Aorta (tissue), 5 donors: ENCODE measurements at places on chromosomes 6 and 20. TPM values are rescaled to one million over a fixed set of nuclear protein-coding genes. Genes with fewer than 3 reads are reported as not detected.

GRCh38 chr20:5416086-5416485 lies 99.3 kb upstream of the PROKR2 start:
- DNase-seq, result no peak

GRCh38 chr6:167807756-167808155 lies 19.0 kb upstream of the AFDN start:
- no peak for DNase-seq

GRCh38 chr6:35874730-35875129 lies 46.2 kb downstream of the SRPK1 start:
- no peak for DNase-seq

- no peak for DNase-seq
Observed at GRCh38 chr6:130514712-130515111, 148.9 kb downstream of the TMEM200A start.

DNA sequence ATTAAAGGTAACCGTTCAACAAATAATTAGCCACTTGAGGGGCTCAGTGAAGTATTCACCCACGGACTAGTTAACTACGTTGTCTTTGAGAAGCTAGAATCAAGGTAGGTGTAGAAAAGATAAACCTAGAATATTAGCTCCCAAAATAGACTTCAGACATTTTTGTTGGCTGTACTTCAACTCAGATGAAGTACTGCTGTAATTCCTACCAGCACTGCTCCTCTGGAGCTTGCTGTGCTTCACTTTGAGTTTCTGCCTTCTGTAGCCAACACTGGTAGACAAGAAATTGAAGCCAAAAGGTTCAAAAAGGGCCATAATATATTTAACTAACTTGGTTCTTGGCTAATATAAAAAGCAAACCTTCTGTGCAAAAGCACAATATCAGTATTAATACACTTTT lies 18.8 kb upstream of the SDHAF4 start:
- DNase-seq, result no peak

DNA sequence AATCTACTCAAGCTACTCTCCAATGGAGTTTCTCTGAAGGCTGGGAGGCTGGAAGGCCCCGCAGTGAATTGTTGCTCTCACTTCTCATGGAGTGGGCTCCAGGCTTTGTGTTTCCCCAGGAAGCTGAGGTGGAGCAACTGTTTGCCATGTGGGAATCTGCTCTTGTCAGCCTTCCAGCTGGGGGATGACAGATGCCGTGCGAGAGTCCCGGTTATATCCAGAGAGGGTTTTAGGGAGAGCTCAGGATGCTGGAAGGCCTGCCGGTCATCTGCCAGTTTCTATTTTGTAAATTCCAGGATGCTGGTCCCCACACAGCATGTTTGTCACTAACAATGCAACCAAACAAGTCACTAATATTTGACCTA lies 98.2 kb upstream of the NAA20 start:
- DNase-seq, result no peak

GRCh38 chr6:145960918-145961589 lies 3.1 kb downstream of the SHPRH start:
- DNase-seq, result no peak

DNA sequence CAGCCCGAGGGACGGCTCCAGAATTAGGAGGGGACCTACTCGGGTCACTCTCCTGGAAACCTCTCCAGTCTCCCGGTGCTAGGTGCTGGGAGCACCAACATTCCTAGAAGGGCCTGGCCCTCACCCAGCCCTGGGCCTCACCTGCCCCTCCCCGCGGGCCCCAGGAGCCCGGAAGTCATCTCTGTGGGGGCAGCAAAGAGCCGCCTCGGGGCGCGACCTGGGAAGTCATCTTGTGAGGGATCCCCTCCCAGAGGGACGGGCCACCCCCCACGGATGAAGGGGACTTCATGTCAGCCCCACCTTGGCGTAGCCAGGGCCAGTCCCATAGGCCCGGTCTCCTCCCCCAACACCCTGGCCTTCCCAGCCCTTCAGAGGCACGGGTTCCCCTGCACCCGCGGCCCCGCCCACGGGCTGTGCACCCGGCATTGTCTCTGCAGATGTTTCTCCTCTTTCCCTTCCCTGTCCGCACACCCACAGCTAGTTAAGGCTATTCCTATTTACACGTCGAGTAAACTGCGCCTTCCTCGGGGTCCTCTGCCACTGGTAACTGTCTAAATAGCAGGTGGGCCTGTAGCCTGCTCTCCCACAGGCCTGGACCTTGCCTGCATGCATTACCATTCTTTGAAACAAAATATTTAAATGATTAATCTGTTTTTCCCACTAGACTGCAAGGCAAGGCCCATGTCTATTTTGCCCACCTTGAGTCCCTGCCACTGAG lies 896 bp upstream of the RNASET2 start:
- peak; percentile 85 for DNase-seq

DNA sequence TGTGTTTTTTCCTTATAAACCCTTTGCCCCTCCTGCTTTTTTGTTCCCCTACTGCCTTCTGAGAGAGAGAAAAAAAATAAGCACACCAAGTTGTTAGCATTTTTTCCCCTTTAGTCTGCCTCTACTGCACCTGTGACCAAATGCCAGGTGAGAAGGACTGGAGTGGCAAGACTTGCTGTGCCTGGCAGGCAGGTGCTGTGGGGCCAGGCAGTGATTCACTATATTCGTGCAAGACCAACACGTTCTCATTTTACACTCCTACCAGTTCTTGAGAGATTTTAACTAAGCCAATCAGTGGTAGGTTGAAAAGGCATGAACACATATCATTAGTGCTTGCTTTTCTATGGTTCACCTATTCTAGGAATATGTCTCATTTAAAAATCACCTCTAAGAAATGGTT lies 109.7 kb downstream of the FIG4 start:
- DNase-seq, result no peak

DNA sequence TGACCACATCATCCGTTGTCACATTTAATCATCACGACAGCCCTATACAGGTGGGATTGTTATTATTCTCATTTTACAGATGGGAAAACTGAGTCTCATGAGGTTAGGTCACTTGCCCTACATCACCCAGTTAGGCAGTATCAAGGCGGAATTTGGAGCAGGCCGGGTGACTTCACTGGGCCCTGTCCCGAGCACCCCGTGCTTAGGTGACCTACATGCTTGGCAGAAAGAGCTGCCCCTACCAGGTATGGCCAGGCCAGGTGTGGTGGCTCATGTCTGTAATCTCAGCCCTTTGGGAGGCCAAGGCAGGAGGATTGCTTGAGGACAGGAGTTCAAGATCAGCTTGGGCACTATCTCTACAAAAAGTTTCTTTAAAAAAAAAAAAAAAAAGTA lies 44.0 kb downstream of the RIN2 start:
- no peak for DNase-seq

DNA sequence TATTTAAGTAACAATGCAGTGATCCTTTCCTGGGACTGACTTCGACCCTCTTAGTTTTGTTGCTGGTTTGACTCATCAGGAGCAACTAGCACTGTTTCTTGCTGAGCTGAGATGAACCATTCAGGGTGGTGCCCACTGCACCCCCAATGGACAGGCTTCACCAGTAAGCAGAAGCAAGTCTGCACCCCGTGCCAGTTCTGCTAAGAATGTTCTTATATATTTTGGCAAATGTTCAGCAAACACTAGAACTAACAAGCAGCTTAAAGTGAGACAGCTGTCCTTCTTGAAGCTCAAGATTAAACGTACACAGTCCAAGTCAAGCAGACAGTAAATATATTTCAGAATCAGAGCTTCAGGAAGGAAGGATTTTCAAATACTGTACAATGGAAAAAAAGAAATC lies 561.3 kb upstream of the CDH4 start:
- DNase-seq, result no peak

GRCh38 chr20:38692436-38693411 lies 31.6 kb upstream of the SLC32A1 start:
- peak; percentile 59 for DNase-seq

DNA sequence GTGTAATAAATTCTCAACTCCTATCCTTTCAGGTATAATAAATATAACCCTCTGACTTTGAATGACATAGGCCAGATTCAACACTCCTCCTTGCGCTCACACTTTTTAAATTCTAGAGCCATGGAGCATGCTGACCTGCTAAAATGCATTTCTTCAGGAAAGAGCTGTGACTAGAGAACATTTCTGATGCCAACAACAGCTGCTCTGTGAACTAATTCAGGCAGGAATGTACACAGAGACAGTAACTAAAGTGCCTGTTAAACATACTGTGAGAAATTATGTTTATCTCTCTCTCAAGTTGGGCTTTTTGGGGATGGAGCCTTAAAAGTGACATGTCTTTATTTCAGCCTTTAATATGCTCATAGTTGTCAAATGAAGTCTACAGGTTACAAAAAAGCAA lies 8.3 kb downstream of the NHSL1 start:
- no peak for DNase-seq

DNA sequence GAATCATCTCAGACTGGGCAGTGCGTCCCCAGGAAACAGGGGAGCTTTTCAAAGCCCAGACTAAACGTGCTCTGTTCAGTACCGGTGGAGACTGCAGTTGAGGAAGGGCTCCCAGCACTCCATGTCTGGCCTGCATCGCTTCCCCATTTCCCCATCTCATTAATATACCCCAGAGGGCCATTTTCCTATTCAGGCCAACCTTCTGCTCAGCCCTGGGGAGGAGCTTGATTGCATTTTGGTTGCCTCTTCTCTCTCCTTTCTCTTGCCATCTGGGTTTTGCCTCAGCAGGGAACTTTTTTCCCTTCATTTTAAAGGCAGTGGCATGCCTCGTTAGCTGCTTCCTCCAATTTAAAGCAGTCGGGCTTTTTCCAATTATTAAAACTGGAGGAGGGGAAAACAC lies 394.3 kb upstream of the SOX4 start:
- DNase-seq, result no peak

DNA sequence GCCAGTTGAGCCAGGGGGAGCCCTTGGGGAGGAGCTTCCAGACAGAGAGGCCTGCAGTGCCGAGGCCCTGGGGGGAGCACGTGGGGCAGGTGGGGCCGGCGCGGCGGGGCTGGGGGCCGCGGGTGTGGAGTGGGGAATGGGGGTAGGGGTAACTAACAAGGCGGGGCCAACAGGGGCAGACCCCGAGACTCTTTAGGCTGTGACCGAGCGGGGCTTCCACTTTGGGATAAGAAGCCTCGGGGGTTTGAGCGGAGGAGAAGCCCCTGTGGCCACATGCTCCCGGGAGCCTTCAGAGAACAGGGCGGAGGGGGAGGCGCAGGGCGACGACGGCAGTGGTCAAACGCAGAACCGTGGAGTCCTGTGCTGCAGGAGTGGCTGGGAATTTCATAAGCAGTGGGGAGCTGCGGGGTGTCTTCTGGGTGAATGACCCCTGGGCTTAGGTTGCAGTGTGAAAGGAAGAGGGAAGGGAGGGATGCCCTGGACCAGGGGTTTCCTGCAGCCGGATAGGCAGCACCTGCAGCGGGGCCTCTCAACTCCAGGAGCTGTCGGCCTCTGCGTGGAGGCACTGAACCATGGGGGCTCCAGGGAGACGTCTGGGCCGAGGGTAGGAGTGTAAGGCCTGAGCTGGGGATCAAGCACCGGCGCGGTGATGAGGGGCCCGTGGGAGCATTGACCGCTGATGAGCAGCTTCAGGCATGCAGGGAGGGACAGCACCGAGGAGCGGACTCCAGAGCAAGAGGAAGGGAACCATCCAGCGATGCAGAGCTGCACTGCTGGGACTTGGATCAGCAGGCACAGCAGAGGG lies 121.0 kb downstream of the SYNDIG1 start:
- DNase-seq, result no peak

GRCh38 chr6:153162172-153162571 lies 31.1 kb upstream of the RGS17 start:
- DNase-seq, result no peak

DNA sequence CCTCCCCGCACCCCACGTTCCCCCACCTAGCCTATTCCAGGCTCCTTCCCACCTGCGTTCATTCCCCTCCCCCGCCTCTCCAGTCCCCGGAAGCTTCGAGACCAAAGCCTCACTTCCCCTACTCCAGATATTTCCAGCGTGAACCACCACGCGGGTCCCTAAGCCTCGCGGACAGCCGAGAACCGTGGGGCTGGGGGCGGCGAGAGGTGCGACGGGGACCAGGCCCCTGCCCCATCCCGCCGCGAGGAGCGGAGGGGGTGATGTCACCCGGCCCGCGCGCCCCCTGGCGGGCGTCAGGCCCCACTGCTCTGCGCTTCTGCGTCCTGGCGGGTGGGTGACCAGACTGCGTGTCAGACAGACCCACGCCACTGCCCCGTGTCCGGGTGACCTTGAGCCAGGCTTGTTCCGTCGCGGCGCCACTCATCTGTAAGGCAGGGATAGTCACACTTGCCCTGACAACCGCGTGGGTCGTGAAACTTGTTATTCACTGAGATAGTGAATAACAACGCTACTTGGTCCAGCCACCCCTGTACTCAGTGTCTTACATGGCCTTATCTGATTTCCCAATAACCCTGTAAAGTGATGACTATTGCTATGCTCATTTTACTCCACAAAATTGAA lies 9.0 kb upstream of the HSP90AB1 start:
- peak; percentile 95 for DNase-seq

GRCh38 chr6:35044145-35044745 lies 96.9 kb downstream of the TCP11 start:
- DNase-seq, result no peak

Gene PRDM13
- not detected for polyA plus RNA-seq

Gene PNPLA1
- polyA plus RNA-seq, result 0.15 TPM

Gene FRS3
- polyA plus RNA-seq, result 1.0 TPM

Gene SLC22A23
- 2.6 TPM for polyA plus RNA-seq

Gene SIRPB1
- 1.6 TPM for polyA plus RNA-seq

Gene OR12D3
- not detected for polyA plus RNA-seq

Gene TINAG
- polyA plus RNA-seq, result not detected

Gene REV3L
- 13.4 TPM for polyA plus RNA-seq
